ENCODE measurements at places on chromosomes 6 and 20. TPM values are rescaled to one million over a fixed set of nuclear protein-coding genes. Genes with fewer than 3 reads are reported as not detected.

Gene PRPF6
- 81.6 TPM for polyA plus RNA-seq

GRCh38 chr6:137798846-137799245 is 68.2 kb upstream of the TNFAIP3 start:
- DNase-seq, result no peak

GRCh38 chr20:61974357-61974665 is 91.4 kb downstream of the TAF4 start:
- DNase-seq, result no peak

GRCh38 chr6:44049989-44050871 is 77.0 kb downstream of the MRPL14 start:
- DNase-seq, result no peak

Gene RIPK1
- 31.3 TPM for polyA plus RNA-seq

Gene SDCBP2
- polyA plus RNA-seq, result 1.7 TPM

Gene NKX2-4
- not detected for polyA plus RNA-seq
